Smooth muscle cell of the umbilical artery (primary cell): ENCODE measurements at places on chromosomes 1 and 21. TPM values are rescaled to one million over a fixed set of nuclear protein-coding genes. Genes with fewer than 3 reads are reported as not detected.

The GJC2 gene
- 2.1 and 3.8 TPM in 2 replicates for total RNA-seq

The NSL1 gene
- 23.8 and 28.9 TPM in 2 replicates for total RNA-seq

The ANKRD35 gene
- 0.42 and 0.59 TPM in 2 replicates for total RNA-seq

The NID1 gene
- 62.6 and 66.5 TPM in 2 replicates for total RNA-seq

The LEMD1 gene
- total RNA-seq: not detected in 2 replicates

The BRINP3 gene
- 0.65 and 3.0 TPM in 2 replicates for total RNA-seq

The LGR6 gene
- total RNA-seq: not detected in 2 replicates

The MYOG gene
- total RNA-seq: not detected in 2 replicates

The LCE6A gene
- not detected in 2 replicates for total RNA-seq

The KRTAP11-1 gene
- not detected in 2 replicates for total RNA-seq

The RHOU gene
- 2.8 and 11.0 TPM in 2 replicates for total RNA-seq

The YTHDF2 gene
- 43.9 and 63.6 TPM in 2 replicates for total RNA-seq

The HCRTR1 gene
- total RNA-seq: 0.14 and 0.30 TPM in 2 replicates

The TFF3 gene
- not detected in 2 replicates for total RNA-seq
